Upper lobe of left lung (tissue), 6 donors: ENCODE measurements at places on chromosomes 5 and 9.

- no peak for DNase-seq
These were observed 272.4 kb downstream of the ARRDC3 start for GRCh38 chr5:91110686-91111085.

DNA sequence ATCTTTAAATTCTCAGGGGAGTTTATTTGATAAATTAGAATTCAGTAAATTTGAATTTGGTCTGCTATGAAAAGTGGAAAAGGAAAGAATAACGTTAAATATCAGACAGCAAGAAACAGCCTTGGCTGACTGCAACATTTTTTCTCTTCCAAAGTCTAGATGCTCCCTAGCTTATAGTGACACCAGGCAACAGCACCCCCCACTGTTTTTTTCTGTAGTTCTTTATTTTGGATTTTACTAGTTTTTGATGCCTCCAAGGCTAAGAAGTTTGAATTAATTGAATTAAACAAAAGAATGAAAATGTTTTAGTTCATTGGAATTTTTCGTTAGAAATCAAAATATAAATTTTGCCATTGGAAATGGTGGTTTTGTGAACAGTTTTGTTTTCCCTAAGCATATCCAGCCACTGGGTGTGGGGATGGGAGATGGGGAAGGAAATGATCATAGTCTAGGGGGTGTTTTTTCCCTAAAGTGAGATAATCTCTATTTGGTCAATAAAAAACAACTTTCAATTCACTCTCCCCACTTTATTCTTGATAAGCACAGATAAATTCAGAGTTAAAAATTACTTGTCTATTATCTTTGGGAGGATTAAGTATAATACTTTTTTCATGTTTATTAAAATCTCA, 199.3 kb upstream of the CD180 start:
- DNase-seq, result no peak

GRCh38 chr5:117262572-117263131, 688.0 kb upstream of the SEMA6A start:
- no peak for DNase-seq

- DNase-seq, result no peak
These were observed 33.5 kb downstream of the GNA14 start for GRCh38 chr9:77614645-77615044.

DNA sequence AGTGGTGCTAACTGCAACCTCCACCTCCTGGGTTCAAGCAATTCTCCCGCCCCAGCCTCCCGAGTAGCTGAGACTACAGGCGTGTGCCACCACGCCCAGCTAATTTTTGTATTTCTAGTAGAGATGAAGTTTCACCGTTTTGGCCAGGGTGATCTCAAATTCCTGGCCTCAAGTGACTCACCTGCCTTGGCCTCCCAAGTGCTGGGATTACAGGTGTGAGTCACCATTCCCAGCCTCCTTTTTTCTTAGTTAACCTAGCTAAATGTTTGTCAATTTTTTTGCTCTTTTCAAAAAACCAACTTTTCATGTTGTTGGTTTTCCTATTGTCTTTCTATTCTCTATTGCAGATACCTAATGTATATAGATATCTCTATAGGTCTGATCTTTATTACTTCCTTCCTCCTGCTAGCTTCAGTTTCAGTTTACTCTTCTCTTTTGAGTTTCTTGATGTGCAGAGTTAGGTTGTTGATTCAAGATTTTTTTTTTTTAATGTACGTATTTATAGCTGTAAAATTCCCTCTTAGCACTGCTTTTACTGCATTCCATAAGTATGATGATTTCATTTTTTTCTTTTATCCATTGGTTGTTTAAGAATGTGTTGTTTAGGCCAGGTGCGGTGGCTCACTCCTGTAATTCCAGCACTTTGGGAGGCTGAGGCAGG, 32.9 kb downstream of the FGD3 start:
- no peak for DNase-seq

GRCh38 chr5:77452351-77452750, 39.8 kb downstream of the WDR41 start:
- DNase-seq, result no peak

- DNase-seq, result no peak
These were observed 70.4 kb upstream of the PSD2 start for GRCh38 chr5:139725073-139725830.

GRCh38 chr9:129383561-129384490, 205.8 kb upstream of the IER5L start:
- DNase-seq, result peak; percentile 74

DNA sequence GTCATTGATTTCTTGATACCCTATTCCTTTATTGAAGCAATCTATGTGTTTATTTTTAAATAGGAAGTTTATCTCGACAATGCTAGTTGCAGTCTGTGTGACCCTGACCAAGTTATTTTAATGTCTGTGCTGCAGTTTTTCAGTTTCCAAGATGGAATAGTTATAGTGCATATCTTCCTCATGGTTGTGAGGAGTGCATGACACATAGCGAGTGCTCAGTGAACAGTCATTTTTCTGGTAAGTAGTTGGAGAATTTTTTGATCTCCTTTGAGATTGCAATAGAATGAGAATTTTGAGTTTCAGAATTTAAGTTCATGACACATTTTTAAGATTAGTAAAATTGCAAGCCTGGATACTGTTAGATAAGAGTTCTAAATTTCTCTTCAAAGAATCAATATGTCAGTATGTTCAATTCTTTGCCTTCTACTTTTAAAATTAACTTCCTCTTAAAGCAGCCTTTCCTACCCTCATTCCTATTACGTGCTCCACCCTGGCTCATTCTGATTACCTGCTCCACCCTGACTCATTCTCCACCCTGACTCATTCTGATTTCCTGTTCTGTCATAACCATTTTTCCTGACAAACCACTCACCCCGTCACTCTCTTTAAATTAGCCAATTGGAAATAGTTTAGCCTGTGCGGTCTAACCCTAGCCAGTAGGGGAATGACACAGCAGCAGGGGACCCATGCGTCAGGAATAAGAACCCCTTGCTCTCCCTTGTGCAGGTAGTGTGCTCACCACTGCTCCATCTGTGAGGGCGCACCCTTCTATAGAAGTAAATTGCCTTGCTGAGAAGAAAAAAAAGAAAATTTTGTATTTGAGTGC, 30.7 kb downstream of the SPIN1 start:
- no peak for DNase-seq

DNA sequence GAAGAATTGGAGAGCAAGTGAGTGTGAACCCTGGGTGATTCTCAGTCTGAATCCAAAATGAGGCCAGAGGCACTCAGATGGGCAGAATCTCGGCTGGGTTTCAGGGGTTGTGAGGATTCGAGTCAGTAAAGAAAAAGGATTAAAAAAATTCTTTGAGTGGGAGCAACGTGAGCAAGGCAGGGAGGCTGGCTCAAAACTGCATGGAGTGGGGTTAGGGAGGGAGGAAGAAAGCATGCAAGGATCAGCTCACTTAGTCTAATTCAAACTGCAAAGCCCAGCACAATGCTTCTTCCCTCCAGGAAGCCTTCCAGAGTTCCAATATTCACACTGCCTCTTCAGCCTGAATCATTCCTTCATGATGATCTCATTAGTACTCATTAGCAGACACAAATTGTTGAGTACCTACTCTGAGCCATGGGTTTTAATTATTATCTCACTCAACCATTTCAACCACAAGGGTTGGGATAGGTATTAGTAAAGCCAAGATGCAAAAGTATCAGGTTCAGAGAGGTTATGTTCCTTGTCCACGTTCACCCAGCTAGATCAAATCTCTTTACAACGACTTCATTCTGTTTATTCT, 95.8 kb downstream of the BRINP1 start:
- DNase-seq, result no peak

DNA sequence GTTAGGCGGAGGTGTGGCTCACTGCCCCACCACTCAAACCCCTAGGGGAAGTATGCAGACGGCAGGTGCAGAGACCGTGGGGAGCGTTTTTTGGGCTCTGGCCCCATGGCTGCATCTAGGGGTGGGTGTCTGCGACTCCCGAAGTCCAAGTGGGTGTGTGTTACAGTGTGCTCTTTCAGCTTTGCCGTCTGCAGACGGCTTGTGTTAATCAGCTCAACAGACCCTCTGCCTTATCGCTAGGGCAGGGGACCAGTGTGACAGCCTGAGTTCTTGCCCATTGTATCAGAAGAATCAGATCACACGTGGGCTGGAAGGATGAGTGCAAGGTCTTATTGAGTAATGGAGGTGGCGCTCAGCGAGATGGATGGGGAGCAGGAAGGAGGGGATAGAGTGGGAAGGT, 162.8 kb downstream of the ENC1 start:
- no peak for DNase-seq

GRCh38 chr5:20524991-20525529, 537.1 kb upstream of the CDH18 start:
- no peak for DNase-seq

GRCh38 chr5:147532156-147532555, 22.3 kb upstream of the DPYSL3 start:
- DNase-seq, result no peak

GRCh38 chr5:1312993-1313833, 18.3 kb upstream of the TERT start:
- DNase-seq, result peak; percentile 40

DNA sequence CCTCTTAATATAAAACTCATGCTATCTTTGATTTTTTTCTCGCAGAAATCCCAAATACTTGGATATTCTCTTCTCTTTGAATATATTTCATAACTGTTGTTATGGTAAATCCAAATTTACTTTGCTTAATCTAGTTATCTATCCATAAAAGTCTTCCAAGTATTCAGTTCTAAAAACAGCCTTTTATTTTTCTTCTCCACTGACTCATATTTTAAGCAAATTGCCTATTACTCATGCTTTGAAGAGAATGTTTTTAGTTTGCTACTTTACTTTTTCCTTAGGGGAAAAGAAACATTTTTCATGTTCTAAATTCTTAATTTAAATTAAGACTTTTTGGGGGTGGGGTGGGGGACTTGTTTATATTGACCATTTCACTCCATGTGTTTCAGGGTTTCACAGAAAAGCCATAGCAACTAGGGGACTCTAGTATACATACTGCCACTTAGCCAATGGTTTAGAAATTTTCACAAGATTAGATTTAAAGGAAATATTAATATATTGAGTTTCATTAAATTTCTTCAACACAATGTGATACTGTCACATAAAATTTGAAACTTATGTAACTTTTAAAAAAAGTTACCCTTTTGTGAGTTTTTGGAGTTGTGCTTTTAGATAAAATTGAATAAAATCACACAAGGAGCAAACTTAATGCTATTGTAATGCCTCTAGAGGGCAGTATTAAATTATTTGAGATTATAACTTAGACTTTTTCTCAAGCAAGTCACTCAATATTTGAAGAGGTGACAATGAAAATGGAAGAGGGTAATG, 545.8 kb upstream of the ARRDC3 start:
- no peak for DNase-seq

- peak; percentile 60 for DNase-seq
These were observed 2.0 kb downstream of the PDLIM7 start for GRCh38 chr5:177495243-177496060.

GRCh38 chr5:171667341-171668096, 118.1 kb upstream of the SMIM23 start:
- DNase-seq, result no peak

- DNase-seq, result no peak
These were observed 145.6 kb downstream of the FSTL4 start for GRCh38 chr5:133466556-133467334.

- DNase-seq, result no peak
These were observed 478.4 kb downstream of the ACTL7B start for GRCh38 chr9:108377382-108377781.

- DNase-seq, result no peak
These were observed 19.6 kb upstream of the ENC1 start for GRCh38 chr5:74660140-74660539.

- DNase-seq, result peak; percentile 23
These were observed 178.5 kb downstream of the C9orf152 start for GRCh38 chr9:110029429-110029955.

GRCh38 chr9:88533951-88534455, 975 bp upstream of the NXNL2 start:
- DNase-seq, result peak; percentile 33

DNA sequence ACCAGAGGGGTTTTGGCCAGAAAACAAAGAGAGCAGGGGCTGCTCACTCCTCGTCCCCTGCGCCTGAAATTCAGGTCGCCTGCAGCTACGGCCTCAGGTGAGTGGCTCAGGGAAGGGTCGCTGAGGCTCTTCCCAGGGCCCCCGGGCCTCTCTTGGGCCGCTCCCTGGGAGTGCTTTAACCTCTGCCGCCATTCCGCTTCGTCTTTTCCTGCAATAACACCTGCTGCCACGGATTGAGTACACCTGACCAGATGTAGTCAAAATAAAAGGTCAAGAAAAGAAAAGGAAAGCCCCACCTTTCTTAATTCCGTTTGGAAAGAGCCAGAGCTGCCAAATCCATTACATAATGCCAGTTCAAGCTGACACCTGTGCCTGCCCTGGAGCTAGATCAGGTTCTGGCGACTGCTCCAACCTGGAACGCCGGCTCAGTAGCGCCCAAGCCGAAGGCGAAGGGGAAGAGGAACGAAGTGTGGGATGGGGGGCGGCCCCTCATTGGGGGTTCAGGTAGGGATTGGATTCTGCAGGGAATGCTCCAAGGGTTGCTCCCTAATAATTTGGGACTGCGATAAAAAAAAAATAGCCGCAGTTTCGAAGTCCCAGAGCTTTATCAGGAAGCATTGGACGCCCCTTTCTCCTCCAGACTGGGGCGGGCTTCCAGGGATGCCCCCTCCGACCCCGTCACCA, 193.9 kb downstream of the MEF2C start:
- no peak for DNase-seq

GRCh38 chr9:7542126-7542525, 257.5 kb downstream of the DMAC1 start:
- no peak for DNase-seq
